ENCODE measurements at places on chromosomes 13 and 19. TPM values are rescaled to one million over a fixed set of nuclear protein-coding genes. Genes with fewer than 3 reads are reported as not detected.

DNA sequence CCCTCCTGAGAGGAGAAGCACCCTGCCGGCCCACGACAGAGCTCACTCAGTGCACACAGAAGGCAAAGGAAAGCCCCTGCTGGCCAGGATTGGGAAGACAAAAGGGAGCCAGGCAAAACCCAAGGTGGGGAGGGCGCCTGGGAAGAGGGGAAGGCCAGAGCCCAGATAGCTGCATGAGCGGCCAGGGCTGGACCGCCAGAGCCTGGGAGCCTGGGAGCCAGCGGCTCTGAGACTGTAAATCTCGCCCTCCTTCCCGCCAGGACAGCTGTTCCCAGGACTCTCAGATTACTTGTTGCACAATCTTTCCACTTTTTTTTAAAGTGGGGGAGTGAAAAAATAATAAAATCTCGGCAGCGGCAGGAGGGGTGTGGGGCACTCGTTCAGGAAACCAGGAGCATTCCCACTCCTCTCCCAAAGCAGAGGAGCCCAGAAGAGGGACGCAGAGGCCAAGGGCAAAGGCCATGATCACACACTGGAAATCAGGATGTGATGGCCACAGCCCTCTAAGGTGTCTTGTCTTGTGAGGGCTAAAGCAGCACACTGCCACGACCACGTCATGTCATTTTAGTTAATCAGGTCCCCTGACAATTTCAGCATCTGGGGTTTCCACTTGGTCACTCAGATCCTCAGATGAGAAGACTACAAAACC, 19.6 kb upstream of the EPHX3 start:
- no peaks in the 10 kb centered on the region for H3K4me1 ChIP-seq
- H3K27ac ChIP-seq: no peak overlapping the region
- no peaks in the 10 kb centered on the region for H3K27me3 ChIP-seq
- peaks cover 84% of the 10 kb centered on the region for H3K36me3 ChIP-seq

DNA sequence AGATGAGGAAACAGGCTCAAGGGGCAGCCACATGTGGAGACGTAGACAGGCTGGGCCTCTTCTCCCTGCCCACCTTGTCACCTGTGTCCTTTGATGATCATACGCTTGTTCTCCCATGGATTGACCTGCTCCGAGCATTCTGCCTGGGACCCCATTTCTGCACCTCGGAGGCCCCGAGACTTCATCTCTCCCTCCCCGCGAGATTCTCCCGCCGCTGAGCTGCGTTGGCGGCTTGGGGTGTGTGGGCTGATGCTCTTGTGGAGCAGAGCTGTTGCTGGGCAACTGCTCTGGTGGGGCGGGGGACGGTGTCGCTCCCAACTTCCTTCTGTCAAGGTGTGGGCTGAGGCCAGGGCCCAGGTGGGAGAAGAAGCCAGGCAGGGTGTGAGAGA, 22.1 kb downstream of the MAST3 start:
- H3K27me3 ChIP-seq: no peaks in the 10 kb centered on the region
- peaks cover 36% of the 10 kb centered on the region for H3K4me1 ChIP-seq
- H3K4me3 ChIP-seq: peak overlapping the region; percentile 79
- H3K36me3 ChIP-seq: peaks cover 34% of the 10 kb centered on the region
- DNase-seq: peak; percentile 63
- peak overlapping the region; percentile 98 for H3K27ac ChIP-seq

DNA sequence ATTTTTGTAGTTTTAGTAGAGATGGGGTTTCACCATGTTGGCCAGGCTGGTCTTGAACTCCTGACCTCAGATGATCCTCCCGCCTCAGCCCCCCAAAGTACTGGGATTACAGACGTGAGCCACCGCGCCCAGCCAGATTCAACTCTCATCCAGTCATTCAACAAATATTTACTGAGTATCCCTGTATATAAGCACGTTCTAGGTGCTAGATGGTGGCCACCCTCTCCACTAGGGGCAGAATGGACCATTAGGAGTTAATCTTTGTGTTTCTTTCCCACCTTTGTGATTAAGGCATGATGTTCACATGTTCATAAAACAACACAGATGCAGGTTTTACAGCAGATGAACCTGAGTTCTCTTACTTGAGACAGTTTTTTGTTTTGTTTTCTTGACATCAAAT, 7.3 kb downstream of the SHKBP1 start:
- no peak for DNase-seq
- no peak overlapping the region for H3K27ac ChIP-seq
- peaks cover 8% of the 10 kb centered on the region for H3K4me1 ChIP-seq
- no peak overlapping the region for H3K4me3 ChIP-seq
- H3K27me3 ChIP-seq: no peaks in the 10 kb centered on the region
- peaks cover 84% of the 10 kb centered on the region for H3K36me3 ChIP-seq

The ZNF256 gene
- 21.8 TPM for total RNA-seq

DNA sequence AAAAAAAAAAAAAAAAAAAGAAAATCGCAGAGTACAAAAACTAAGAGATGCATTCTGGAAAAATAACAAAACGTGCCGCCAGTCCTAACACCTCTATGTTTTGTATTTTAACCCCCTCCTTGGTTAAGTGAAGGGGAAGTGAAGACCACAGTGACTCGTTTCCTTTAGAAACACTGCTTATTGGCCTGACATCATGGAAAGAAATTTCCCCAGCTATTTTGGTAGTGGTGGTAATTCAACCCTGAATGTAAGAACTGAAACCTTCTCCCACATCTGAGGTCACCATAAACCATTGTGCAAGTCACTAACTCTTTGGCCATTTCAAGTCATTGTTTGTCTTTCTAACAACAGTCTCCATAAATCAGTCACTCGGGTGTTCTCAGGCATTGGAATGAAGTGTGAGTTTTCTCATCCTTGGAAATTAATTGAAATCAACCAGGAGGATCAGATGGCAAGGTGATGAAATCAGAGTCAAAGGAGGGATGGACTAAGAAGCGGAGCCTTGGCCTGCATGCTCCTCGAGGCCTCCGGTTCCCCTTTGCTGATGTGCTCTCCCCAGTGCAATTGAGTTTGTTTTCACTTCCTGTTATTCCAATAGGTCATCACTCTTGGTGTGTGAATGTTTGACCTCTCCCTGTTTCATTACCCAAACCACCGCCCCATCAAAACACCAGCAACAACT, 443.9 kb downstream of the FGF9 start:
- no peaks in the 10 kb centered on the region for H3K27me3 ChIP-seq
- H3K36me3 ChIP-seq: no peaks in the 10 kb centered on the region
- H3K4me1 ChIP-seq: peaks cover 52% of the 10 kb centered on the region
- peak overlapping the region; percentile 92 for H3K27ac ChIP-seq
- DNase-seq: peak; percentile 86

DNA sequence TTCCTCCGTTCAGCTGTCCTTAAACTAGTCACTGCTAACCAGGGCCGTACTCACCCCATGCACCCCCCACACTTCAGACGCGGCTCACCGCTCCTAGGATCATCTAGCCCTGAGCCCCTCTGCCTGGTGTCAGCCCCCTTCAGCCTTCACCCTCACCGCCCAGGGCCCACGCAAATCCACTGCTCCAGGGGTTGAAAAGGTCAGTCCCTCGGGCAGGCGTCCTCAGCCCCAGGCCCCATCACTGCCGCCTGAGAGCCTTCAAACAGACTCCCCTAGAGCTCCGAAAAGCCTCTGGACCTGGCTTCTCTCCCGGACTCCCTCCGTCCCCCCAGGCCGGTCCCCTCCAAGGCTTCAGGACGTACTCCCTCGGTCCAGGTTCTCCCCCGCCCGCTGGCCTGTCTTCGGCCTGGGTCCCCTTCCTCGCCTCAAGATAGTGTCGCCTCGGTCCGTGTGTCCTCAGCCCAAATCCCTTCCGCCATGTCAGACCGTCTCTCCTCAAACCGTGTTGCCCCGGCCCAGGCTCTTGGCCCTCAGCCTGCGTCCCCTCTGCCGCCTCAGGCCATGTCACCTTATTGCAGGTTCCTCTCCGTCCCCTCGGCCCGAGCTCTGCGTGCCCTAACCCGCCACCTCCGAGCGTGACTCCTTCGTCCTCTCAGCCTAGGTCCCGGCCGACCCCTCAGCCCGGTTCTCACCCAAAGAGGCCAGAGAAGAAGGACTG, 553 bp downstream of the NAPA start:
- H3K36me3 ChIP-seq: peaks cover 7% of the 10 kb centered on the region
- no peak for DNase-seq
- H3K4me1 ChIP-seq: peaks cover 94% of the 10 kb centered on the region
- no peaks in the 10 kb centered on the region for H3K27me3 ChIP-seq

DNA sequence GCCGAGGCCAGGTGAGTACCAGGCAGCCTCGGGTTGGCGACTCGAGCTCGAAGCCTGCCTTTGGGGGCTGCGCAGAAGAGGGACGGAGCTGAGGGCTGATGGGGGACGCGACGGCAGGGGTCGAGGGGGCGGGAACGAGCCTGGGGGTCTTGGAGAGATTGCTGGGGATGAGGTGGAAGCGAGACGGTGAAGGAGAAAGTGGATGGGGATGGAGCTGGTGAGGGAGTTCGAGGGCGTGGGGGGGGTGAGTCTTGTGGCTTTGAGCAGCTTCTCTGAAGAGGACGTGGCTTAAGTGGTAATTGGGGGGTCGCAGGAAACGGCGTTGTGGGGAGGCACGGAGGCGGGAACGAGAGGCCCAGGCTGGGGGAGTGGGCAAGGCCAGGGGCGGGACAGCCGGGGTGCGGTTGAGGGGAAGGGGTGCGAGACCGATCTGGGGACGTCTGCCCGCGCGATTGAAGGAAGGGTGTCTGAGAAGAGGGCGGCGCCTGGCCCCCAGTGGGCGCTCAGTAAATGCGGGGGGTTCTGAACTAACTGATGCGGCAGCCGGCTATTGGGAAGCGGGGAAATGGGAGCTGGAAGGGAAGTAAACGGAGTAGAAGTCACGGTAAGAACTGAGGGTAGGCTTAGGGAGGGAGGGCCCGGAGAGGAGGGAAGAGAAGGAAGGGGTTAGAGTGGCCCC, 426 bp downstream of the MYO9B start:
- peak overlapping the region; percentile 93 for H3K27ac ChIP-seq
- H3K4me1 ChIP-seq: peaks cover 69% of the 10 kb centered on the region
- no peaks in the 10 kb centered on the region for H3K27me3 ChIP-seq
- peak; percentile 36 for DNase-seq

The FUT1 gene
- total RNA-seq: not detected

The PSG1 gene
- total RNA-seq: not detected

GRCh38 chr13:51644654-51645053, 60.4 kb downstream of the WDFY2 start:
- peak overlapping the region; percentile 47 for H3K4me3 ChIP-seq
- H3K4me1 ChIP-seq: peaks cover 52% of the 10 kb centered on the region
- no peaks in the 10 kb centered on the region for H3K36me3 ChIP-seq
- DNase-seq: no peak
- no peaks in the 10 kb centered on the region for H3K27me3 ChIP-seq

DNA sequence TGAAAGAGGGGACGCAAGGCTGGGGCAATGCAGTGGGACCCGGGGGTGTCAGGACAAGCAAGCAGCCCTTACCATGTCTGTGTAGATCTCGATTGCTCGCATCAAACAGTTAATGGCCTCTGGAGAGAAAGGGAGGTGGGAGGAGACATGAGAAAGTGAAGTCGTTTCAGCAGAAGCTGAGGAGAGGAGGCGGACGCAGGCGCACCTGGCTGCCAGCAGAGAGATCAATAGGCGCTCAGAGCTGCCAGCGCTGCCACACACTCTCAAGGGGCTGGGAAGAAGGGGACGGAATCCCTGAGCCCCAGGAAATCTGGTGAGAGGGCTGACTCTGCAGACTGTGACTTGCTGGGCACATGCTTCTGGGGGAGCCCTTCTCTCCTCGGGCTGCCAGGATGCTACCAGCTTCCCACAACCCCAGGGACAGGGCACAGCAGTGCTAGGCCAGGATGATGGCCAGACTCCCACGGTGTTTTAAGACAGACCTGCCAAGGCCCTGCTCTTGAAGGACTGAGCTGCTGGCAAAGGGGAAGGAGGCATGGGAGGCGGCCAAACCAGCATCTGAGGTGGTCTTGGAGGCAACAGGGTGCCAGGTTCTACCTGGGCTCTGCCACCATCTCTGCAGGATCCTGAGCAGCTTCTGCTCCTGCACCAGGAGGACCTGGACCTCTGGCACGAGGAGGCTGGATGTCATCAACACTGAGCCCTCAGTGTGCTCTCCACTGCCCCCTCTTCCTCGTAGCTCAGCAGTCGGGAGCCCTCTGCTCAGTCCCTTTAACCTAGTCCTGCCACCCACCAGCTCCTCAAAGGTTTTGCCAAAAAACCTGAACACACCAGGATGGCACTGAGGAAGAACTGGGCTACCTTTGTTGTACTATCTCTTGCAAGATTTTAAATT, 11.7 kb upstream of the KPTN start:
- DNase-seq: no peak
- H3K4me3 ChIP-seq: no peak overlapping the region
- no peaks in the 10 kb centered on the region for H3K36me3 ChIP-seq

The VSTM1 gene
- total RNA-seq: not detected

The KIR3DL2 gene
- total RNA-seq: not detected

Data from naive thymus-derived CD8-positive, alpha-beta T cell (primary cell).